ENCODE measurements at places on chromosomes 16 and 17.

- no peak for DNase-seq
These were observed 4.4 kb downstream of the BAHCC1 start for GRCh38 chr17:81399481-81400153.

GRCh38 chr16:4280625-4281024, 7.8 kb upstream of the TFAP4 start:
- DNase-seq: no peak

GRCh38 chr17:81513372-81513752, 763 bp upstream of the ACTG1 start:
- no peak for DNase-seq

DNA sequence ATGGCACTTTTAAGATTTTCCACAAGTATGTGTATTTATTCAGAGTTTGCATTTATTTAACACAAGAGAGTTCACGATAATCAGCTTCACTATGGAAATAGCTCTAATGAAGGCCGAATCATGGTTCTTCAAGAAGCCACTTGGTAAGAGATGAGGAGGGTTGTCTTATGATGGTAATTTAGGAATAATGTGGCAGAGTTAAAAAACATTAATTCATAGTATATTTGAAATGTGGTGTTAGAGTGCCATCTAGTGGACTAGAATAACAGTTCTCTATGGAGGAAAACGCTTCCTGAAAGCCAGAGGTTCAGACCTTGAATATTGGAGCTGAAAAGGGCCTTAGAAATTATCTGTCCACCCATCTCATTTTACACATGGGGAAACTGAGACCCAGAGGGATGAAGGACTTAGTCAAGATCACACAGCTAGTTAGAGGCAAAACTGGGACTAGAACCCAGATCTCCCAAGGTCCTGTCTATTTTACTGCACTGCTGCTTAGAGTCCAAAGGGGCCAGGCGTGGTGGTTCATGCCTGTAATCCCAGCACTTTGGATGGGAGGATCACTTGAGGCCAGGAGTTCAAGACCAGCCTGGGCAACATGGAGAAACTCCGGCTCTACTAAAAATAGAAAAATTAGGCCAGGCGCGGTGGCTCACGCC, 33.8 kb upstream of the KPNB1 start:
- DNase-seq: no peak

DNA sequence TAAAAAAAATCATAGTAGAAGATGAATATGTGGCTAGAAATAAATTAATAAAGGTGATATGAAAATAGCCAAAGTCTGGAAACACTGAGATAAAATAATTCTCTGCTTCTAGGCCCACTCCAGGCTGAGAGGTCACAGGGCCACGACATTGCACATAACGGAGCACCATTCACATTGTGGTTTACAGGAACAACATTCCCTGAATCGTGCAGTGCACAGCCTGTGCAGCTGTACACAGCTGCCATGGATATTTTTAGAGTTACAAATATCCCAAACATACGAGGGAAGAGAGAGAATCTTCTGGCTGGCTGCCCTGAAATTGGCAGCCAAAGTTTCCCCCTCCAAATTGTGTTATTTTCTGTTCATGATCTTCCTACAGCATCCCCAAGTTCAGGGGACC, 68.8 kb downstream of the GSG1L start:
- DNase-seq: no peak

GRCh38 chr17:14303343-14304221, 2.7 kb downstream of the HS3ST3B1 start:
- DNase-seq: no peak

DNA sequence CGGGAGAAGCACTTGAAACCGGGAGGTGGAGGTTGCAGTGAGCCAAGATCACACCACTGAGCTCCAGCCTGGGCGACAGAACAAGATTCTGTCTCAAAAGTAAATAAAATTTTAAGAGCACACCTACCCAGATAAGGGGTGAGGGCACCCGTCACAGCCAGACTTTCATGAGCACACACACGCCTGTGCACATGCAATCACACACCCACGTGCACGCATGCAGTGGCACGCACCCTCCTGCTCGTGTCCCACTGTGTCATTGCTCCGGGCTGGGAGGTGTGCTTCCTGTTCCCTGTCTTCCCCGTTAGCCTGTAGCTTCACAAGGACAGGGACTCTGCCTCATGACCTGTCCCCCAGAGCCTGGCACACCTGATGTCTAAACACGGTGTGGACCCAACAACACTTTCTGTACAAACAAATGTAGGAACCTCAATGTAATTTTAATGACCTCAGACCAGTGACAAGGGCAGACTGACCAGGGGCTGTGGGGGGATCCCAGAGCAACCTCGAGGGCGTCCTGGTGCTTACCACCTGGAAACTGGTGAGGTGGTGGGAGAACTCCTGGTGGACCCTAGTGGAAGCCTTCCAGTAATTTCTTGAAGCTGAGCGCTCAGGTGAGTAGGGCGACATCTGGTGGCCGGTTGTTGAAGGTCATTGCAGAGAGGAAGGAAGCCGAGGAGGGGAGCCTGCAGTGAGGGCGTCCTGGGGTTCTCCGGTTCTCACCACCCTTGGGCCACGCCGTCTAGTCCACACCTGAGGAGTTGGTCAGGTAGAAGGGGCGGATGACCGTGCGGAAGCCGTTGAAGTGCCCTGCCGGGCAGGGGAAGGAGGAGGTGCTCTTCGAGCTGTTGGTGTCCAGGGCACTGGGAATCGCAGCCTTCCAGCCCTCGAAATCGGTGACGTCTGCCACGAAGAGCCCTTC, 8.6 kb downstream of the LGALS3BP start:
- DNase-seq: peak; percentile 85

Measured in mesothelial cell of epicardium (in vitro differentiated cells).